ENCODE measurements at places on chromosomes 7 and 10. TPM values are rescaled to one million over a fixed set of nuclear protein-coding genes. Genes with fewer than 3 reads are reported as not detected.

Gene SLC39A12
- total RNA-seq: not detected

Gene BTBD16
- total RNA-seq: not detected

Gene KCP
- not detected for total RNA-seq

Gene SLC18A2
- not detected for total RNA-seq

Gene FAM25G
- total RNA-seq: not detected

Gene EBF3
- total RNA-seq: 22.2 TPM

Data from vein endothelial cell (primary cell).